ENCODE measurements at places on chromosomes 2 and 18.

GRCh38 chr18:21444465-21445212, 155.9 kb downstream of the ESCO1 start:
- no peaks in the 10 kb centered on the region for H3K4me1 ChIP-seq
- no peak overlapping the region for H3K27ac ChIP-seq
- DNase-seq, result no peak

- DNase-seq, result no peak
- H3K27me3 ChIP-seq, result no peaks in the 10 kb centered on the region
- no peak overlapping the region for H3K4me3 ChIP-seq
- no peaks in the 10 kb centered on the region for H3K36me3 ChIP-seq
- H3K4me1 ChIP-seq, result no peaks in the 10 kb centered on the region
Measured at GRCh38 chr2:160836755-160837154, 323.5 kb upstream of the TANK start.

DNA sequence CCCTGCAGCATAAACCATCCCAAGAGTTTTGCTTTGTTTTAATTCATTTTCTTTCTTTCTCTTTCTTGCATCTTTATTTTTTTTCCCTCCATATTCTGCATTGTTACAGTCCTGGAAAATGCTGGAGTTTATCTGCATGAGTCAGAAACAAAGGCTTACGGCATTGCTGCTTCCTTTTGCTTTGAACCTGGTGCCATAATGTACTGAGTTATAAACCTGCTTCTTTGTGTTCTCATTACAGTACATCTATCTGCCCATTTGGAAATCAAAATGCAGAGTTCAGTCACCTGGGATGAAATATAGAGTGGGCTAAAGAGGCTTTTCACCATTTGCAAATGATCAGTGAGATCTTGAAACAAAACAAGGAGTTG, 1009.2 kb upstream of the FANCL start:
- H3K4me3 ChIP-seq, result no peak overlapping the region
- no peaks in the 10 kb centered on the region for H3K27me3 ChIP-seq
- H3K27ac ChIP-seq, result no peak overlapping the region
- no peak for DNase-seq
- H3K4me1 ChIP-seq, result no peaks in the 10 kb centered on the region

- peak overlapping the region; percentile 65 for H3K27ac ChIP-seq
- no peak for DNase-seq
- H3K4me3 ChIP-seq, result no peak overlapping the region
- H3K36me3 ChIP-seq, result no peaks in the 10 kb centered on the region
Measured at GRCh38 chr2:101238930-101239759, 13.5 kb upstream of the CNOT11 start.

DNA sequence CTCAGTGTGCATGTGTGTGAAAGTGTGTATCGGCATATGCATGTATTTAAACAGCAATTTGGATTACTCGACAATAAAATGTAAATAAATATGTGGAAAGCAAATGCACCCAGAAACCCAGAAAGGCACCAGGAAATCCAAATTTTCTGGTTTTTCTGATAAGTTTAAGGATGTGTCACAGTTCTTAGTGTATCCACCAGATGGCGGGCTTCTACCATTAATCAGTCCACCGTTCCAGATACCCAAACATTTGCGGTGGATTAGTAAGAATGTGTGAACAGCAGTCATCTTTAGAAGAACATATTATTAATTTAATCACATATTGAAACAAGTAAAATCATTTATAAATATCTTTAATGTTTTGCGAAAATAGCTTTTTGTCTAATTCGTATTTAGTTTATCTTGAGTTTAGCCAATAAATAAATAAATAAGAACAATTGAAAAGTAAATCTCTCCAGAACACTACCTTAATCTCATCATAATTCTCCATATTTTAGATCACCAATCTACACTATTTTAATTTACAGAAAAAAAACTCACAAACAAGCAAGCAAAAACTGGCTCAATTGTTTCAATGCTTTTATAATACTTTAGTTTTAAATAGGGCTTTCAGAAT, 298.9 kb downstream of the DSEL start:
- no peak for DNase-seq
- H3K4me3 ChIP-seq, result no peak overlapping the region
- H3K27ac ChIP-seq, result no peak overlapping the region
- no peaks in the 10 kb centered on the region for H3K4me1 ChIP-seq
- no peaks in the 10 kb centered on the region for H3K36me3 ChIP-seq
- H3K27me3 ChIP-seq, result no peaks in the 10 kb centered on the region

GRCh38 chr18:49849331-49850217, 36.2 kb upstream of the ACAA2 start:
- no peaks in the 10 kb centered on the region for H3K4me1 ChIP-seq
- H3K4me3 ChIP-seq, result no peak overlapping the region
- no peaks in the 10 kb centered on the region for H3K27me3 ChIP-seq
- DNase-seq, result no peak
- no peak overlapping the region for H3K27ac ChIP-seq
- no peaks in the 10 kb centered on the region for H3K36me3 ChIP-seq

GRCh38 chr18:49926106-49926745, 112.9 kb upstream of the ACAA2 start:
- no peaks in the 10 kb centered on the region for H3K27me3 ChIP-seq
- no peak overlapping the region for H3K4me3 ChIP-seq
- no peaks in the 10 kb centered on the region for H3K4me1 ChIP-seq
- DNase-seq, result no peak

DNA sequence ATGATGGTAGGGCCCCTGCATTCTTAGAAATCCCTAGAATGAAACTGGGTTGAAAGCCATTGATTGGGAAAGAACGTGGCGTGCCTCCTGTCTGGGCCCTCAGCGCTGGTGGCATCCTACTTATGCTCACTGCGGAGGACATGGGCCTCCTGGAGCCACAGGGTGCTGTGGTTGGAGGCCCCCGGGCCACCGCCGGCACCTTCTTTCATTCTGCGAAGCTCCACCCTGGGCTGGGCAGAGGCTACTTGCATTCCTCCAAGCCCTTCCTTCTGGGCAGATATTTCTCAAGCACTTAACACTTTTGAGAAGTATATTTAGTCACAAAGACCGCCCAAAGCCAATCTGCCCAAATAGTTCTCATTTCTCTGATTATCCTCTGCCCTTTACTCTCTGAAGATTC, 311.9 kb downstream of the MYCN start:
- DNase-seq, result no peak
- no peaks in the 10 kb centered on the region for H3K27me3 ChIP-seq
- no peaks in the 10 kb centered on the region for H3K4me1 ChIP-seq
- no peak overlapping the region for H3K4me3 ChIP-seq
- no peaks in the 10 kb centered on the region for H3K36me3 ChIP-seq
